ENCODE measurements at places on chromosomes 7 and 10.
A peak's percentile ranks its signal among the peaks of the same experiment; 100 is the strongest.

DNA sequence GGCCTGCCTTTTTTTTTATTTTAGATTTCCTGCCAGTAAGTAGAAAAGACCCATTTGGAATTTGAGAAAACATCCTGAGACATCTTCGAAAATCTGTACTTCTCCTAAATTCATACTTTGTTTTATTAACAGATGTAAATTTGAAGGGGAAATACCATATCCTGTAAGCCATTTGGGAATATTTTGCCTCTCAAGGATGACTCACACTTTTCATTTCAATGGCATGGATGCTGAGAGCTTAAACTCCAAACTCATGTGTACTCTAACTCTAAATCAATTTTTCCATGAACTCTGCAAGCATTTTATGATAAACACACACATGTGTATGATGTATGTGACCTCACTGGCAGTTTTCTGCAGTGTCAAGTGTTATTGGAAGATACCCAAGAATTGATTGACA, 89.0 kb downstream of the SEMA3A start:
- DNase-seq, result no peak

- DNase-seq, result no peak
These were observed 22.7 kb downstream of the DYNC1I1 start for GRCh38 chr7:95794917-95795515.

GRCh38 chr7:107932805-107933204, 41.8 kb downstream of the DLD start:
- DNase-seq, result no peak

DNA sequence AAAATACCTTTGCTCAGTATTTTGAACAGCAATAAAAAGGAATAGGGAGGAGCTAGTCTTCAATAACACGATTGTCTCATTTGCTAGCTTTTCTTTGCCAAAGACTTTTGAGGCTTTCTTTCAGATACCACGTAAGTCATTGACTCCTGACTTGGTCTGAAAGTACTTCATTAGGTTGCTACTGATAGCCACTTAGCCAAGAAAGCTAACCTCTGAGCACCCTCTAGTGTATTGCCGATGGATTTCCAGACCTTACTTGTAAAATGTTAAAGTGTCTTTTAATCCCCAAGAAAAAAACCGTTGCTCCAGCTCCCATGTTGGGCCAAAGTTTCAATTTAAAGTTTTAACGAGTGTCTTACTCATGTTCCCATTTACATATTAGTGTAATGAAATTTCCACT, 63.4 kb upstream of the STRIP2 start:
- no peak for DNase-seq

- DNase-seq, result no peak
These were observed 162.6 kb upstream of the MAGI2 start for GRCh38 chr7:79615871-79616640.

- no peak for DNase-seq
These were observed 33.4 kb upstream of the HGF start for GRCh38 chr7:81803267-81803666.

GRCh38 chr10:14023673-14024328, 306.9 kb downstream of the FRMD4A start:
- no peak for DNase-seq

GRCh38 chr10:29635711-29636144, 957 bp upstream of the SVIL start:
- DNase-seq, result no peak

DNA sequence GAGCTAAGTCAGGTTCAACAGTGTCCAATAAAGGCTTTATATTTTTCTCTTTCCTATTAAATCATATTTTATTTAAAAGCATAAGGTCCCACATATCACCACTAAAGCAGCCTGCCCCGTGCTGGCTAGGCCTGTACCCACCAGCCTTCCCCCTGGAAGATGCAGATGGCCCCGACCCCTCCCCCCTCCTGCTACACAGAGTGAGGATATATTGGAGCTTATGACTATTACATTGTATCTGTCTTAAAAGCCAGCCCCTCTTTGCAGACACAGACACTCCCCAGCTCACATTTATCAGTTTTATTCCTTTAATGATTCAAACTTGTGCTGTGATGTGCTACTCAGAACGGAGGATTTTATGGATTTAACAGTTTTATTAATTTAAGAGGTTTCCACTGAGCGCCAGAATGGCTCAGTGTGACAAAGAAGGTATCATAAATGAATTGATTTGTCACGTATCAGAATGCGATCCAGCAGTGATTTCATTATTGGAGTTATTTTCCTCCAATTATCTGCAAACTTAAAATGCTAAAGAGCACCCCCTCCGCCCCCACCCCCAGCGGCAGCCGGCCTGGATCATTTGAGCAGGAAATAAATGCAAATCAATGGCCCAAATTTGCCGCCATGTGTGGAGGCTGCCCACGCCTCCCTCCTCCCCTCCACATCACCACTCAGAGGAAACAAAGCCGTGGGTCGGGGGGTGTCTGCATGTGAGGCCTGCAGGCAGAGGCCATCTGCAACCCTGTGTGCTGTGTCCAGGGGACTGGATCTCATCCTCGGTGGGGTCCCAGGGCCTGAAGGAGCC, 72.6 kb upstream of the ZMIZ1 start:
- no peak for DNase-seq

GRCh38 chr7:93812061-93812460, 78.5 kb downstream of the TFPI2 start:
- no peak for DNase-seq

GRCh38 chr7:12570168-12570533, 369 bp upstream of the SCIN start:
- DNase-seq, result no peak

- no peak for DNase-seq
These were observed 115.7 kb upstream of the NANOS1 start for GRCh38 chr10:118913825-118914224.

DNA sequence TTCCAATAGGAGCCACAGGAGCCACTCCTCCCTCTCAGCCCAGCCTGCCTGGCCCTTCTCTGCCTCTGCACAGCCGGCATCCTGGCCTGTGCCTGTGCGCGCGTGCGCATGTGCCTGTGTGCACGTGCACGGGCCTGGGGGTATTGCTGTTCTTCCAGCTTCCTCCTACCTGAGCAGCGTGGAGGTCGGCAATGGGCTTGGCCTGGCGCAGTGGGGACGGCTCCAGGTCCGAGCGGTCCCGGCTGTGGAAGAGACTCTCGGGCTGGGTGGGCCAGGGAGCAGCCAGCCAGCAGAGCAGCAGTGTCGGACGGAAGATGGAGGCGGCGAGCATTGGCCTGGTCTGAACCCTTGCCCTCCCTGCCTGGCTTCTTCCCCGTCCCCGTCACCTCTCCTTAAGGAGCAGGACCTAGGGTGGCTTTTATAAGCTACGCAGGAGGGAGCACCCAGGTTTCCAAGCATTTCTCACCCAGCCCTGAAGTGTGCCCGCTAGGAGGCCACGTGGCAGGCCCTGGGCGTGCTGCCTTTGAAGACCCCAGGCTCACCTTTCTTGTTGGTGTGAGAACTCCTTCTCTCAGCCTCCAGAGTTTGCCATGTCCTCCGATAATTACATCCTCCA, at the start of gene MMP21:
MMP21 (minus strand) TSS at position 331 of the 616 bp plus-strand sequence; CDS start at position 331, 0 bp downstream.
- DNase-seq, result no peak

- no peak for DNase-seq
These were observed 1.3 kb upstream of the EBF3 start for GRCh38 chr10:129965425-129965808.

DNA sequence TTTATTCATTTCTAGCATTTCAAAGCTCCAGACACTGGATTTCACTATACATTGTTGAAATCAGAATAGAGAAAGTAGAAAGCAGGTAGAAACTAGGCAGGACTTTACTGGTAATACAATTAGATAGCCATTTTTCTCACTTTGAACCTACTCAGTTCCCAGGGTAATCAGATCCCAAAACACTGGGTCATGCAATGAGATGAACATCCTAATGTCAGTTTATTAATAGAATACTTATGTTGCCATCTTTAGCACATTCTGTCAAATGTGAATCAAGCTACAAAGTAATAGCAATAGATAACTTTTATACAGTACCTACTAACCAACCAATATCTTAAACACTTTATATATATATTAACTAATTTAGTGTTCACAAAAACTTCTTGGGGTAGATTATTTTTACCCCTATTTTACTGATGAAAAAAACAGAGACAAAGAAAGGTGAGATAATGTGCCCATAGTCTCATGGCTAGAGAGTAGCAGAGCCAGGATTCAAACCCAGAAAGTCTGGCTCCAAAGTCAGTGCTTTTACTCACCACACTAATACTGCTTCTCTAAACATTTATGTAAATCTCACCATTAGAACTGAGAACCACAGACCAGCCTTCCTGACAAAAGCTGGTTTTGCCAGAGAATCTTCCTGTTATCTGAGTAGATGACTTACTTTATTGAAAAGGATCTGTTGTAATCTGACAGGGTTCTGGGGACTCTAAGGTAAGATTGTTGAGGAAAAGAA, 153.8 kb upstream of the KAT6B start:
- no peak for DNase-seq

DNA sequence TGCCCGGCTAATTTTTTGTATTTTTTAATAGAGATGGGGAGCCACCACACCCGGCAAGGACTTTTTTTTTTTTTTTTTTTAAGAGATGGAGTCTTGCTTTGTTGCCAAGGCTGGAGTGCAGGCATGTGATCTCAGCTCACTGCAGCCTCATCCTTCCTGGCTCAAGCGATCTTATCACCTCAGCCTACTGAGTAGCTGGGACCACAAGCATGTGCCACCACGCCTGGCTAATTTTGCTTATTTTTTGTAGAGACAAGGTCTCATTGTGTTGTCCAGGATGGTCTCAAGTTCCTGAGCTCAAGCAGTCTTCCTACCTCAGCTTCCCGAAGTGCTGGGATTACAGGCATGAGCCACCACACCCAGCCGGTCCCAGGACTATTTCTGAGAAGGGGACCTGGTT, 9.3 kb upstream of the MCU start:
- no peak for DNase-seq

- no peak for DNase-seq
These were observed 159.0 kb upstream of the UNC5B start for GRCh38 chr10:71053169-71053895.

GRCh38 chr10:11794566-11794965, 28.6 kb upstream of the PROSER2 start:
- DNase-seq, result peak; percentile 42

DNA sequence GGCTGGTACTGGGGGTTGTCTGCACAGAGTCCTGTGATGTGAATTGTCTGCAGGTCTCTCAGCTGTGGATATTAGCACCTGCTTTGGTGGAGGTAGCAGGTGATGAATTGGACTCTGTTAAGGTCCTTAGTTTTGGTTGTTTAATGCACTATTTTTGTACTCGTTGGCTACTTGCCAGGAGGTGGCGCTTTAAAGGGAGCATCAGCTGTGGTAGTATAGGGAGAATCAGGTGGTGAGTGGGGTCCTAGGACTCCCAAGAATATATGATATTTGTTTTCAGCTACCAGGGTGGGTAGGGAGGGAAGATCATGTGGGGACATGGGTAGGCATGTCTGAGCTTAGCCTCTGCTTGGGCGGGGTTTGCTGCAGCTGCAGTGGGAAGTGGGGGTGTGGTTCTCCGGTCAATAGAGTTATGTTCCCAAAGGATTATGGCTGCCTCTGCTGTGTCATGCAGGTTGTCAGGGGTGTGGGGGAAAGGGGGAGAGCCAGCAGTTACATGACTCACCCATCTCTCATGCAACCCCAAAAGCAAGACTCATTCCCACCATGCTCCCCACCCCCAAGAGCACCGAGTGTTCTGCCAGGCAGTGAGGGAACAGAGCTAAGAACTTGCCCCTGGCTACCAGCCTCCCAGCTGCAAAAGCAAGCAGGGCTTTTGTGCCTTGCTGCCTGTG, 53.7 kb upstream of the ZNF273 start:
- DNase-seq, result no peak

DNA sequence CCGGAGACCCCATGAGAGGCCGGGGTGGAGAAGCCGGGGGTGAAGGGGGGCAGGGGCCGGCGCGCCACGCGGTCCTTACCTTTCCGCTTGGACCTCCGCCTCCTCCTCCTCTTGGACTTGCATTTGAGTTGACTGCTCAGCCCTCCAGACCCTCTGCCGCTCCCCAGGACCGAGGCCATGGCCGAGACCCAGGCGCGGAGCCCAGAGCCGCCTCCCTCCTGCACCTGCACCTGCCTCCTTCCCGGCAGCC, 428 bp downstream of the ADARB2 start:
- DNase-seq, result no peak

GRCh38 chr7:2808891-2809665, 35.0 kb downstream of the GNA12 start:
- no peak for DNase-seq

GRCh38 chr10:98217801-98218200, 50.2 kb downstream of the LOXL4 start:
- no peak for DNase-seq

- DNase-seq, result no peak
These were observed 67.1 kb upstream of the AGBL3 start for GRCh38 chr7:134919240-134919641.

GRCh38 chr10:104089621-104090020, 3.9 kb upstream of the COL17A1 start:
- DNase-seq, result no peak

DNA sequence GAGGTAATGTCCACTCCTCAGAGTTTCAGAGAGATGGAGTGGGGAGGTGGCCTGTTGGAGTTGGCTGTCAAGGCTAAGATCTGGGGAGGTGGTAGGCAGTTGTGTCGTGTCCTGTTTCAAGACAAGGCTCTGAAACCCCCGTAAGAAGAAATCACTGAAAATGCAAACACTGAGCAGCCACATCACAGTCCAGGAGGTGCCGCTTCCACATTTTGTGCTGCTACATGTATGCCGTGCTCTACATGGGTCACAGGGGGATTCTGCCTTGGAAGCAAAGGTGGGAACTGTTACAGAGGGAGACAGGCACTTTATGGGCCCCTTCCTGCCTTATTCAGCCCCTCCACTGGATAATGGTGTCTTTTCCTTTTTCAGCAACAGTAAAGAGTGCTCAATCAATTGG, 11.9 kb downstream of the WDR91 start:
- no peak for DNase-seq

DNA sequence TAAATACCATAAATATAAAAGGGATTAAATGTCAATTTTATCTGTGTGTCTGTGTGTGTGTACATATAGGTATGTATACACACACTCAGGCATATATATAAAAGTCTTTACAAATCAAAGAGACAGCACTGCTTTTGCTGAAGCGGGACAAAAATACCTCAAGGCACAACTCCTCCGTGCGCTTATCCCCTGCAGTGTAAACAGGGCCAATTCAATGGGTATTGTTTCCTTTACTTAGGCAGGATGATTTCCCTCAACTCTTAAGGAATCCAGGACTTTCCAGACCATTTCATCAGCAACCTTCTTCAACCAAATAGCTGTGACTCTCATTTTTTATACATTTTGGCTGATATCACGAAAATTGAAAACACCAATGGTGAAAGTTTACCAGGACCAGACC, 227.7 kb downstream of the CRPPA start:
- DNase-seq, result no peak

DNA sequence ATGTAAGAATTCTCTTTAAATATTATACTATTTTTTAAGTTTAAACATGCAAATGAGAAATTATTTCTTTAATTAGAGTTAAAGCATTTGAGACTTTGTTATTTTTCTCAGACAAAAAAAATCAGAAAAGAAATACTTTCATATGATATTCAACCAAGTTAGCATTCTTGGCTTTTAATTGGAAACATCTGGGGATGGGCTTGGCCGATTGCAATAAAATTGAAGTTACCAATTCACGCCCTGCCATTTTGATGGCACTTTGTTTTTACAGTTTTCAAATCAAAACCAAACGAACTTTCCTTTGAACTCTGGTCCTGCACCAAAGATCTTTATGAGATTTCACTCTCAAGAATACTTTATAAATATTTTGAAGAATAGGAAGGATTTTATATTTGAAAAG, 127.7 kb downstream of the ATE1 start:
- no peak for DNase-seq
